ENCODE measurements at places on chromosomes 11 and 22. TPM values are rescaled to one million over a fixed set of nuclear protein-coding genes. Genes with fewer than 3 reads are reported as not detected.

DNA sequence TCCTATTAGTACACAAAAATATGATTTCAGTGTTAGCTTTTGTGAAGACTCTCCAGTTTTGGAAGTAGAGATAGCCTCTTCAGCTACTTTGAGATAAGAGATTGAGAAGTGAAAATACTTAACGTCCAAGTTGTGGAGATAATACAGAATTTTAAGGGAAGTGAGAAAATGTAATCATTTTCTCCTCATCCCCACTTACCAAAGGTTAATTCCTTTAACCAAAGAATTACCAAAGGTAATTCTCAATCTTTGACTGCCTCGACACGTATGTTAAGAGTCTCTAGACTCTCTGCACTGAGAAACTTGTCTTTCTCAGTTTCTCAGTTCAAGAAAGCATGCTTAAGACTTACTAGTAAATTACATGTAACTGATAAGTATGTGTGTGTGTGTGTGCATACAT is 15.3 kb downstream of the C11orf54 start:
- DNase-seq = no peak
- H3K27me3 ChIP-seq = no peaks in the 10 kb centered on the region
- H3K36me3 ChIP-seq = peaks cover 27% of the 10 kb centered on the region
- no peaks in the 10 kb centered on the region for H3K4me1 ChIP-seq
- H3K4me3 ChIP-seq = no peak overlapping the region
- no peak overlapping the region for H3K27ac ChIP-seq

DNA sequence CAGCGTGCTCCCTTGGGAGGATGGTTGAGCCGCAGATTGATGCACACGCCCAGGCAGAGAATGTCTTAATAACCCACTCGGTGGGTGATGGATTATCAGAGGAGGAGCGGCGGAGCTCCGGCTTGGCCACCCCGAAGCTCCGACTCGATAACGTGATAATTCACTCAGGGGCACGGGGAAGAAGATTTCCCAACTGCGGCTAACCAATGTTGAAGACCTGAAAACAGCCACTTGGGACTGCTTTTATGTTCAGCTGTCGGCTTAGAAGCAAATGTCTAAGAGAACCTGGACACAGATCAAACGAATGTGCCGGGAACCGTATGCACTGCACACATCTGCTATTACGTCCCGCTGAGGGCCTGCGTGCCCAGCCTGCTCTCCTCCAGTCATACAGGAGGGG is 206.8 kb upstream of the CADM1 start:
- no peaks in the 10 kb centered on the region for H3K27me3 ChIP-seq
- H3K36me3 ChIP-seq = no peaks in the 10 kb centered on the region
- H3K27ac ChIP-seq = no peak overlapping the region
- H3K4me3 ChIP-seq = no peak overlapping the region
- H3K4me1 ChIP-seq = no peaks in the 10 kb centered on the region

- H3K36me3 ChIP-seq = peaks cover 36% of the 10 kb centered on the region
- no peak overlapping the region for H3K27ac ChIP-seq
- H3K27me3 ChIP-seq = no peaks in the 10 kb centered on the region
- H3K4me1 ChIP-seq = peaks cover 6% of the 10 kb centered on the region
- H3K4me3 ChIP-seq = no peak overlapping the region
Measured at GRCh38 chr22:30574997-30575671, 669 bp upstream of the GAL3ST1 start.

DNA sequence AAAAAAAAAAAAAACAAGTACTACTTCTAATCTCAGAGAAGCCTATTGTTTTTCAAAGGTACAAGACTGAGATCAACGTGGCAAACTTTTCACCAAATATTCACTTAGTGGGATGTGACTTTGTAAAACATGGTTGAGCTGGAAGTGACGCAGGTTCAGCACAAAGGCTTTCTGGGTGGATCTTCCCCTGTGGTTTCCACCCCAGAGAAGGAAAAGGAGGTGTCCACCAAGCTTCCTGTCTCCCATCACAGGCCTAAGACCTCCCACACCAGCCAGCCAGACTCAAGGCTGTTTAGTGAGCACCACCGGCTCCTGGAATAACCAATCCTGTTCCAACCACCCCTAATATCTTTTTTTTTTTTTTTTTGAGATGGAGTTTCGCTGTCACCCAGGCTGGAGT is 5.7 kb downstream of the TMEM184B start:
- no peaks in the 10 kb centered on the region for H3K27me3 ChIP-seq
- H3K4me1 ChIP-seq = peaks cover 51% of the 10 kb centered on the region
- H3K27ac ChIP-seq = peak overlapping the region; percentile 78
- H3K36me3 ChIP-seq = peaks cover 3% of the 10 kb centered on the region
- no peak overlapping the region for H3K4me3 ChIP-seq

The OR8G1 gene
- not detected for total RNA-seq

GRCh38 chr11:118002010-118002540 is 15.9 kb downstream of the IL10RA start:
- H3K4me3 ChIP-seq = peak overlapping the region; percentile 49
- H3K4me1 ChIP-seq = peaks cover 90% of the 10 kb centered on the region
- DNase-seq = peak; percentile 85
- H3K27ac ChIP-seq = peak overlapping the region; percentile 99
- H3K27me3 ChIP-seq = no peaks in the 10 kb centered on the region

The UEVLD gene
- total RNA-seq = 22.8 TPM

DNA sequence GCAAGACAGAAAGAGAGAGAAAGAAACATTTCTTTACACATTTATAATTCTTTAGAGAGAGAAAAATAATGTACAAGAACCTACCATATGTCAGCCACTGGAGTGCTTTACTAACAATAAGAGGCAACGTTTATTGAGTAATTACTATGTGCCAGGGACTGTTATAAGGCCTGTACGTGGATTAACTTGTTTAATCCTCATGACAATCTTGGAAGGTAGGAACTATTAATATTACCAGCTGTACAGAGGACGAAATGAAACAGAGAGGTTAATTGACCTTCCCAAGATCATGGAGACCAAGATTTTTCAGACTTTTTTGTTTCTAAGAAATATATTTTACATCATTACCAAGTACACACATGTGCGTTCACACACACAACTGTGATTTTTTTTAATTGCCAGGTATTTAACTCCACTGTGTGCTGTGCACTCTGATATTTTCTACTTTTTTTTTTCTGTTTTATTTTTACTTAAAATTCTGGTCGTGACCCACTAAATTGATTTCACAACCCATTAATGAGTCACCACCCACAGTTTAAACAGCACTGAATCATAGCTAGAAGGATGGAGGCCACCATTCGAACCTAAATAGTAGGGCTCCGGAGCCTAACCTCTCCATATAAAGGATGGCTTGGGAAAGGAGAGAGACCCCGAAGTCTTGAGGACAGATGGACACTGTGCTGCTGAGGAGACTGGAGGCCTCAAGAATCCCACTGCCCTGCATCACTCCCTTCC is 21.4 kb downstream of the CREB3L1 start:
- DNase-seq = no peak
- no peak overlapping the region for H3K4me3 ChIP-seq
- peaks cover 8% of the 10 kb centered on the region for H3K27me3 ChIP-seq
- H3K36me3 ChIP-seq = no peaks in the 10 kb centered on the region
- H3K27ac ChIP-seq = no peak overlapping the region
- H3K4me1 ChIP-seq = peaks cover 12% of the 10 kb centered on the region

The PATE2 gene
- not detected for total RNA-seq

The GLYAT gene
- total RNA-seq = not detected

The STK33 gene
- 3.6 TPM for total RNA-seq

DNA sequence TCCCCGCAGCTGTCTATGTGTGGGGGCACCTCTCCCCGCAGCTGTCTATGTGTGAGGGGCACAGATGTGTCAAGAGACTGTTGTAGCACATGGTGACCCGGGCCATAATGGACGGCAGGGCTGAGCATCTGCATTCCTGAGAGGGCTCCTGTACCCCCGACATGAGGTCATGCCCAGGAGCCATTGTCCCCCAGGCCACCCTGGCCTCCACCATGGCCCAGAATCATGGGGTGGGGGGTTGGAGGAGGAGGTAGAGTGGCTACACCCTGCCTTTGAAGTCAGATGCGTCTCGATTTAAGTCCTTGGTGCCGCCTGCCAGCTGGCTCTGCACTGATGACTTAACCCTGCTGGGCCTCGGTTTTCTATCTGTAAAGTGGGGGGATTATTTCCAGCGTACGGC is 49.1 kb downstream of the ARHGAP8 start:
- no peaks in the 10 kb centered on the region for H3K36me3 ChIP-seq
- H3K27ac ChIP-seq = no peak overlapping the region

The APOL6 gene
- total RNA-seq = 38.0 TPM

DNA sequence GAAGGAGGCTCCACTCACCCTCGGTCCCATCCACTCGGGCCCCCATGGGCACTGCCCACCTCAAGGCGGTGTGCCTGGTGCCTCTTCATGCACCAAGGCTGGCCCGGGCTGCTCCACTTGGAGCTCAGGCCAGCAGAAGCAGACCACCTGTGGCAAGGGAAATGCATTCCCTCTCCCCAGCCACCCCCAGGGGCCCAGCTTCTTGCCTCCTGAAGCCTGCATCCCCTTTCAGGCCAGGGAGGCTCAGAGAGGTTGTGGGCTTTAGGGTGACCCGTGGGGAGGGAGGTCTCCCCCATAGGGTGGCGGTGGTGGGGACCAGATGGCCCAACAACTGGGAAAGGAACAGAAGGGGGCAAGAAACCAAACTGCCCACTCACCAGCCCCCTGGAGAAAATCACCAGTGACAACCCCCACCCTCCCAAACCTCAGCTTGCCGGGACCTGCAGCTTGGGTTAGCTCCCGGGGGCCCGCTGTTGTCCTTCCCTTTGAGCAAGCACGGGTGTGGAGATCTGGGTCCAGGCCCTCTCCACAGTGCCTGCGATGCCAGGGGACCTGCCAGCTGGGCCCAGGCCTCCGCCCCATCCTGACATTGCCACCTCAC is 8.4 kb downstream of the CBX6 start:
- no peak overlapping the region for H3K4me3 ChIP-seq
- H3K27me3 ChIP-seq = no peaks in the 10 kb centered on the region
- peaks cover 18% of the 10 kb centered on the region for H3K36me3 ChIP-seq
- no peak overlapping the region for H3K27ac ChIP-seq
- H3K4me1 ChIP-seq = peaks cover 10% of the 10 kb centered on the region
- DNase-seq = no peak

The KDELR3 gene
- 2.1 TPM for total RNA-seq

Data from activated CD8-positive, alpha-beta T cell treated with anti-CD3 and anti-CD28 coated beads for 36 hours (primary cell).